ENCODE measurements at places on chromosomes 6 and 20.

DNA sequence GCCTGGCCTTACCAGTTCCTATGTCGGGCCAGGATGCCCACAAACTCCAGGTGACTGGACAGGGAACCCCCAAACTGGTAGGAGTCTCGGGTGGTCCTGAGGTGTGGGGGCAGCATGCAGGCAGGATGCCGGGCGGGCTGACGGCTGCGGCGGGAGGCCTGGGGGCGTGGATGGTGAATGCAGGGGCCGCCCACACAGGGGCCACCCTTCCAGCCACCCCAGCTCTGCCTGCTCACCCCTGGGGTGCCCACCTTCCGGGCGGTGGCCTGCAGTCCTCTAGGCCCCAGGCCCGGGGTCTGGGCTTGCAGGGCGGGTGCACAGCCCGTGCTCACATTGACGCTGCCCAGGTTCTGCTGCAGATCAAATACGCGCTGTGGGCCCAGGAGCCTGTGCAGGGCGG lies 8.4 kb downstream of the ADRM1 start:
- DNase-seq: no peak

DNA sequence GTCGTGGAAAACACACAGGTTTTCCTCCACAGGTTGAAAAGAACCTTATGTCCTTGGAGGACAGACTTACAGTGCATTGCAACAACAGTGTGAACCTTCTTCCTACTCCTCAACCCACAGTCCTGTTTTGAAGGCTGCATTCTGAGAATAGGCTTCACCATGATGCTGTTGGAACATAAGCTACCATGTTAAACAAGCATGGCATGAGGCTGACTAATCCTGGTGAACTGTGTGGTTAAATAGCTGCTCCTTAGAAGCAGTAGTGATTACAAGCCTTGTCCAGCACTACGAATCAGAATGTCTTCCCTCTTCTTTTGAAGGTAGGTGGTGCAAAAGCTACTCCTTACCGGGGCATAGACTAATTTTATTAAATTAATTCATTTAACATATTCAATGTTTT lies 368.5 kb upstream of the EPHA7 start:
- no peak for DNase-seq

DNA sequence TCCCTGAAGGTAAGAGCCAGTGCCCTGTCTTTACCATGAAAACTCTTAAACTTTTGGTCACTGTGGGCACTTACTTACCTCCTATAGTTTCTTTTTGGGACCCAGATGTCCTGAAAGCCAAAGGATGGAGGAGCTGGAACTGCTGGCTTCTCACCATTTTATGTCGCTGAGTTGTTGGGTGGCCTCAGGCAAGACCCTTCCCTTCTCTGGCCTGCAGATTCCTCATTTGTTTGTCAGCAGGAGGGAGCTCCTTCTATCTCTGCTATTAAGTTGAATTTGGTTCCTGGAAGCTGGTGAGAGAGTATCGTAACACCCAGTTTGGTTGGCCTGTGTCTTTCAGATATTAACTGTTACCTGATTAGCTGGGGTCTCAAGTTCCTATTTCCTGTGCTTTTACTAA lies 68.2 kb upstream of the MYL9 start:
- DNase-seq: no peak

- DNase-seq: no peak
Measured at GRCh38 chr6:33241968-33242367, 29.7 kb downstream of the VPS52 start.

- DNase-seq: no peak
Measured at GRCh38 chr6:133340557-133340956, 99.4 kb downstream of the EYA4 start.

DNA sequence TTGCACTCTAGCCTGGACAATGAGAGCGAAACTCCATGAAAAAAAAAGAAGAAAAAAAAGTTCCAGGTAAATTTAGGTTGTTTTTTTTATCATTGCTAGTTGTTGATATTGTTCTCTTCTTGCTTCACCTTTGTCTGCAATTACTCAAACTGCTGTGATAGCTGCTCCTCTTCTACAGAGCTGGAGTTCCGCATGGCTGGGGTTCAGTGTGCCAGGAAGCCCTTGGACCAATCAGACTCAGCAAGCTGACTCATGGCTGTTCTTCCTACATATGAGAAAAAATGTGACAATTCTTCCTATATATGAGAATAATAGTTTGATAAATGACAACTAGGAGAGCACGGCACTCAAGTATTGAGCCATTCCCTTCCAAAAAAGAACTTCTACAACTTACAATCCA lies 28.4 kb downstream of the DPPA5 start:
- DNase-seq: no peak

- no peak for DNase-seq
Measured at GRCh38 chr6:13184547-13184946, 143.8 kb downstream of the TBC1D7 start.

GRCh38 chr6:37667050-37667814 lies 30.5 kb downstream of the MDGA1 start:
- no peak for DNase-seq

DNA sequence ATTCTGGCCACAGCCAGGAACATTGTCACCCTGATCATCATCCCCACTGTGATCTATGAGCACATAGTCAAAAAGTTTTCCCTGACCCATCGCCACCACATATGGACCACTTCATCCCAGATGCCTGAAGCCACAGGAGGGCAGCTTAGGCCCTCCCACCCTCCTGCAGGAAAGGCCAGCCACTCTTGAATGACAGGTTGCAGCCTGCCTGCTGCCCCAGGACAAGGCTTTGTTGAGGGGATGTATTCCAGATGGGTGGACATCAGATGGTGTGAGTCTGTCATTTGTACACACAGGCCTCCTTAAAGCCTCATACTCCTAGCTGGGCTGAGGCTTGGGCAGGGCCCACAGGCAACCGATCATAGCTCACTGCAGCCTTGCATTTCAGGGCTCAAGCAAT lies 30.8 kb downstream of the DPPA5 start:
- DNase-seq: no peak

GRCh38 chr6:129276461-129276860 lies 393.5 kb downstream of the LAMA2 start:
- no peak for DNase-seq

DNA sequence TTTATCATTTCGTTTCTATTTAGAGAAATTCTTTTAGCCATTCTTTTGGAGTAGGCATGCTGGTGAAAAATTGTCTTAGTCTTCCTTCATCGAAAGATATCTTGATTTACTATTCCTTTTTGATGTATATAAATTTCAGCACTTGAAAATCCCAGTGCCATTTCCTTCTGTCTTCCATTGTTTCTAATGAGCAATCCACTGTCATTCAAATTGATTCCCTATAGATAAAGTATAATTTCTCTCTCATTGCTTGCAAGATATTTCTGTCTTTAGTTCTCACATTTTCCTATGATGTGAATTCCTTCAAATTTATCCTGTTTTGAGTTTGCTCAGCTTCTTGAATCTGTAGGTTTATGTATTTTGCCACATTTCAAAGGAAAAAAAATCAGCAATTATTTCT lies 251.1 kb upstream of the CHD6 start:
- DNase-seq: no peak

DNA sequence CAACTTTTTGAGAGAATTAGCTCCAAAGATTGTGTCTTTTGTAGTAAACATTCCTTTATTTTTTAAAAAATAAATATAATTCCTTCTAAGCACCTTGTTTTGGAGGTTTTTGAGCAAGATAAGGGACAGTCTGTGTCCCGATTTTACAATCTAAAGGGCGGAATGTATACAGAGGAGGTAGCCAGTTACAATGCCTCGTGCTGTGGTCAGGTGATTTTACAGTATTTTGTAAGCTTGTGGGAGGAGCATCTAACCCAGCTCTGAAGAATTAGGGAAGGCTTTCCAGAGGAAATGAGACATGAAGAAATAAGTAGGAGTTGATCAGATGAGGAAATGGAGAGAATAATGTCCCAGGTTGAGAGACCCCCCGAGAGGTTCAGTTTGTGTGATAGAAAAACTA lies 1.3 kb downstream of the HINT3 start:
- no peak for DNase-seq

DNA sequence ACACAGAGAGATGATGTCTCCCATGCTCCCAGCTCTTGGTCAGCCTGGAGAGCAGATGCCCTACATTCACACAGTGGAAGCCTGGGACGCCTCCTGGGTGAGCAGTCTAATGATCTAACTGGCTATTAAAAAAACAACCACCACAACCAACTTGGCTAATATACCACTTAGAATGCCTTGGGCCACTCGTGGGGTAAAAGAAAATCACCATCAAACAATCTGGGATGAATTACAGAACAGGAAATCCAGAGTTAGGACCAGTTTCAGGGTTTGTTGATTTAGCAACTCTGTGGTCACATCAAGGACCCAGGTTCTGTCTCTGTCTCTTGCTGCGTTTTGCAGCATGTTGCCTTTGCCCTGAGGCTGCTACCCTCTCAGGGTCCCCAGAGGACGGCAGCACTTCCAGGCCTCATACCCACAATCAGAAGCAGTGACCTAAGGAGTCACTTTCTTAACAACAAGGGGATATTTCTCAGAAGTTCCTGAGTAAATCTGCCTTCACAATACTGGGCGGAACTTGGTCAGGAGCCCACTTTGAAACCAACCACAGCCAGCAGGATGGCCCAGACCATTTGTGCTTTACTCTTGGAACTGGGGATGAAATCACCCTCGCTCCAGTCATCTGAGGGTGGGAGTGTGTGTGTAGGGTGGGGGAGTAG lies 118.7 kb downstream of the CLIC5 start:
- DNase-seq: peak; percentile 69

GRCh38 chr20:58874469-58874868 lies 22.0 kb downstream of the GNAS start:
- DNase-seq: no peak

DNA sequence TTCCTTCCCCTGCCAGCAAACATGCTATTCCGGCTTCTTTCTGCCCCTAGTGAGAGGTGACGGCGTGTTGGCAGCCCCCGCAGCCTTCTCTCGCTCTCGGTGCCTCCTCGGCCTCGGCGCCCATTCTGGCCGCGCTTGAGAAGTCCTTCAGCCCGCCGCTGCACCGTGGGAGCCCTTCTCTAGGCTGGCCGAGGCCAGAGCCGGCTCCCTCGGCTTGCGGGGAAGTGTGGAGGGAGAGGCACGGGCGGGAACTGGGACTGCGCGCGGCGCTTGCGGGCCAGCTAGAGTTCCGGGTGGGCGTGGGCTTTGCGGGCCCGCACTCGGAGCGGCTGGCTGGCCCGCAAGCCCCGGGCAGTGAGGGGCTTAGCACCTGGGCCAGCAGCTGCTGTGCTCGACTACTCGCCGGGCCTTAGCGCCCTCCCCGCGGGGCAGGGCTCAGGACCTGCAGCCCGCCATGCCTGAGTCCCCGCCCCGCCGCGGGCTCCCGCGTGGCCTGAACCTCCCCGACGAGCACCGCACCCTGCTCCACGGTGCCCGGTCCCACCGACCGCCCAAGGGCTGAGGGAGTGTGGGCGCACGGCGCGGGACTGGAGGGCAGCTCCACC lies 20.0 kb upstream of the PXDC1 start:
- DNase-seq: no peak

- no peak for DNase-seq
Measured at GRCh38 chr6:22366214-22366613, 69.4 kb upstream of the PRL start.

DNA sequence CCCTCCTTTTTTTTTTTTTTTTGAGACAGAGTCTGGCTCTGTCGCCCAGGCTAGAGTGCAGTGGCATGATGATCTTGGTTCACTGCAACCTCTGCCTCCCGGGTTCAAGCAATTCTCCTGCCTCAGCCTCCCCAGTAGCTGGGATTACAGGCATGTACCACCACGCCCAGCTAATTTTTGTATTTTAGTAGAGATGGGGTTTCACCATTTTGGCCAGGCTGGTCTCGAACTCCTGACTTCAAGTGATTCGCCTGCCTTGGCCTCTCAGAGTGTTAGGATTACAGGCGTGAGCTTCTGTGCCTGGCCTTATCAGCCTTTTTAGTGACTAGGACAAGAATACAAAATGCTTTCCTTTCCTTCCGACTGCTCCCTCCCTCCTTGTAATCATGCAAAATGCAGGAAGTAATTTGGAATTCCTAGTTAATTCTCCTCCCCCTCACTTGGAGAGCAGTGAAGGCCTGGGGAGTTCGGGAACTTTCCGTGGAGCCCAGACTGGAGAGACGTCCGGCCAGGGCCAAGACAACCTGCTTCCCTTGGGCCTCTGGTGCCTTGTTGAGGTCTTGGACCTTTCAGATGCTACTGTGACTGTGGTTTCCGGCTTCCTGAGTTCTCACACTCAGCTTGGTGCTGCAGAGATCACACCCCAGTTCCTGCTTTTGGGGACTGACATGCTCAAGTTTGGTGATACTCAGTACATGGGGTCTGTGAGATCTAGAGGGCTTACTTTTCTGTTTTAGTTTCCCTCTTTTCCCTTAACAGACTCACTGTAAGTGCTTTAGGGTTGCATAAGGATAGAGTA lies 3.9 kb upstream of the PHF20 start:
- DNase-seq: peak; percentile 80

DNA sequence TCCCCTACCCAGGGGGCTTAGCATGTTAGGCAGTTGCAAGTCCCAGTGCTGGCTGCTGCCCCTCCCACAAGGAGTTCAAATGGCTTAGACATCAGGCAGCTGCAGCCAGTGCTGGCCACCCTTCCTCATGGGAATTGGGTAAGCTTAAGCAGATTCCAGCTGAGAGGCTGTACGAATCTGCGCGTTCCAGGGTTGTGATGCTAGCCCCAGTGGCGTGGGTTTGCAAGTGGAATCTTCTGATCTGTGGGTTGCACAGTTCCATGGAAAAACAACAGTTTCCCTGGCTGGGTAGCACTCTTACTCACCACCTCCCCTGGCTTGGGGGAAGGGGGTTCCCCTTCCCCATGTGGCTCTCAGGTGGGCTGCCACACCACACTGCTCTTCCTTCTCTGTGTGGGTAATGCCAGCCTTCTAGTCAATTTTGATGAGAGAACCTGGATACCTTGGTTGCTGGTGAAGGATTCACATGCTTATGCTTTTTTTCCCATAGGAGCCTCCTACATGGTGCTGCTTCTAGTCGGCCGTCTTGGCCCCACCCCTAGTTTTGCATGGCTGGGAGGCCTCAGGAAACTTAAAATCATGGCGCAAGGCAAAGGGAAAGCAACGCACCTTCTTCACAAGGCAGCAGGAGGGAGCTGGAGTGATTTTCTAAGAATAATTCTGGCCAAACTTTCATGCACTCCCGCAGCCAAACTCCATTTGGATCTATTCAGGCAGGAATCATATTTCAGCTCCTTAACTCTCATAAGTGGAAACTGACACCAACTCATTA lies 13.0 kb downstream of the DYNLT2 start:
- no peak for DNase-seq
